ENCODE measurements at places on chromosomes 5 and 9.

- DNase-seq = no peak
Observed at GRCh38 chr9:8071445-8071798, 271.8 kb upstream of the DMAC1 start.

DNA sequence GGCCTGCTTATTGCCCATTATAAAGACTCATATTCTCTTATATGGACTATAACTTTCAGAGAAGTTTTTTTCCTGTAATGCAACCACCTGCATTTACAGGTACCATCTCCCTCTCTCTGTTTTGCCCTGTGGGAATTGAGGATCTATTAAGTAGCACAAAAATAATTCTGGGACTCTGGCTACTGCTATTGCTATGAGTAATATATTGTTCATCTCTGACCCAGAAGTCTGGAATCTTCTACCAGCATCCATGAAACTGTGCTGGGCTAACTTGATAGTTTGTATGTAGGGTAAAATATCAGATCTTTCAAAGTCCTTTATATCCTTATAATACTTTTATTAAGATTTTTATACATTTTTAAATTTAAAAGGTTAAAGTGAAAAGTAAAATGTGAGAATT is 607.2 kb downstream of the EFNA5 start:
- DNase-seq = no peak

DNA sequence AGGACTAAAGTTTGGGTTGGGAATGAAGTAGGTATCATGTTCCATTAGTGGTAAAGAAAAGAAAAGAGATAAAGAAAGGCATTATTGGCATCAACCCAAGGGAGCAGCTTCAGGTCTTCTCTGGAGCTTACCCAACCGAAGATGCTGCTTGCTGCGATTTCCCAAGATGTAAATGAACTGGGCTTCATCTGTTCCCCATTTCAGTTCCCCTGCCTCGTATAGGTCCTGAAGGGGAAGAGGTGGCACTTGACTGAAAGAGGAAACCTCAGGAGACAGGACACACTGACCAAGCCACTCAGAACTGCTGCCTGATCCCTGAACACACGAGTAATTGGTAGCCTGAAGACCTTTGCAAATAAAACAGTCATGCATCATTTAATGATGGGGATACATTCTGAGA is 24.6 kb downstream of the ANXA6 start:
- DNase-seq = no peak

GRCh38 chr9:111120526-111120925 is 82.3 kb upstream of the LPAR1 start:
- no peak for DNase-seq

GRCh38 chr5:139004374-139005307 is 129.5 kb upstream of the LRRTM2 start:
- DNase-seq = no peak

DNA sequence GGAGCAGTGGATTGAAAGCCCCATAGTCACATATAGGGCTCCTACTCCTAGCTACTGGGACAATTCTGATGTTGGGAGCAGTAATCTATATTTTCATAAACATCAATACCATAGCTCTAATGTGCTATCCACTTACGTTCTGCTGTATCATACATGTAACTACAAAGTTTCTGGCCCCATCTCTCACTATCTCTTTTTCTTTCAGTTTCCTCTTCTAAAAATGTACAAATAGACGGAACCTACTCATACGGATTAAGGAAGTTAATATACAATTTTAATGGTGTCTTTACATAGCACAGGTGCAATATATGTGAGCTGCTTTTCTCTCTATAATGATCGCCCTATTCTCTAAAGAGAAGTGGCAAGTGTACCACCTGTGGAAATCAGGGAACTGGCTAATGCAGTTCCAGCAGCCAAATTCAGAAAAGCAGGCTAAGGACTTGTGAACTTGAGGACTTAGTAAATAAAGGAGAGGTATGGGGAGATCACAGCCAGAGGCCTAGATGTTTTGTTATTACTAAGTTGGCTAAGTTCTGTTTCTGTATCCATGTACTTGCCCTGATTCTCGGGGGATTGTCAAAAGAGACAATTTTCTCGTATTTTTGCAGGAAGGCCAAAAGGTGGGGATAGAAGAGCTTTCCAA is 1021.9 kb downstream of the CDH12 start:
- DNase-seq = no peak

GRCh38 chr9:16986556-16986955 is 116.1 kb upstream of the BNC2 start:
- no peak for DNase-seq

All from femur (tissue), 1 donor.